Endodermal cell (in vitro differentiated cells): ENCODE measurements at places on chromosomes 7 and 10. TPM values are rescaled to one million over a fixed set of nuclear protein-coding genes. Genes with fewer than 3 reads are reported as not detected.

Gene PDZD8
- 53.3 and 58.9 TPM in 2 replicates for total RNA-seq

Gene VENTX
- total RNA-seq: 11.5 and 14.2 TPM in 2 replicates

DNA sequence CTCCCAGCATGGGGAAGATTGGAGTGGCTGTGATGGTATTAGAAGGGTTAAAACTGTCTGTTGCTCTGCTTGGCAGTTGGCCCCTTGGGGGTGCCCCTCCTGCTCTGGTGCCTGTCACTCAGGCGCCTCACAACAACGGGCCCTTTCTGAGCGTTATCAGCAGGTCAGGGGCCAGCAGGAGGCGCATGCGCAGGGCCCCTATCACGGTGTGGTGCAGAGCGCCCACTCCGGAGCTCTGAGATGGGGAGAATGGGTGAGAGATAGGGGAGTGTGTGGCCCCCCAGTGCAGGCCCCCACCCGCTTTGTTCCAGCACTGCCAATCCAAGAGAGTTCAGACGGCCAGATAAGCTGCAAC, 24.8 kb downstream of the GBX1 start:
- no peak for DNase-seq
- no peaks in the 10 kb centered on the region for H3K4me1 ChIP-seq
- H3K4me3 ChIP-seq: no peak overlapping the region
- peaks cover 28% of the 10 kb centered on the region for H3K36me3 ChIP-seq
- no peak overlapping the region for H3K27ac ChIP-seq
- H3K27me3 ChIP-seq: no peaks in the 10 kb centered on the region

DNA sequence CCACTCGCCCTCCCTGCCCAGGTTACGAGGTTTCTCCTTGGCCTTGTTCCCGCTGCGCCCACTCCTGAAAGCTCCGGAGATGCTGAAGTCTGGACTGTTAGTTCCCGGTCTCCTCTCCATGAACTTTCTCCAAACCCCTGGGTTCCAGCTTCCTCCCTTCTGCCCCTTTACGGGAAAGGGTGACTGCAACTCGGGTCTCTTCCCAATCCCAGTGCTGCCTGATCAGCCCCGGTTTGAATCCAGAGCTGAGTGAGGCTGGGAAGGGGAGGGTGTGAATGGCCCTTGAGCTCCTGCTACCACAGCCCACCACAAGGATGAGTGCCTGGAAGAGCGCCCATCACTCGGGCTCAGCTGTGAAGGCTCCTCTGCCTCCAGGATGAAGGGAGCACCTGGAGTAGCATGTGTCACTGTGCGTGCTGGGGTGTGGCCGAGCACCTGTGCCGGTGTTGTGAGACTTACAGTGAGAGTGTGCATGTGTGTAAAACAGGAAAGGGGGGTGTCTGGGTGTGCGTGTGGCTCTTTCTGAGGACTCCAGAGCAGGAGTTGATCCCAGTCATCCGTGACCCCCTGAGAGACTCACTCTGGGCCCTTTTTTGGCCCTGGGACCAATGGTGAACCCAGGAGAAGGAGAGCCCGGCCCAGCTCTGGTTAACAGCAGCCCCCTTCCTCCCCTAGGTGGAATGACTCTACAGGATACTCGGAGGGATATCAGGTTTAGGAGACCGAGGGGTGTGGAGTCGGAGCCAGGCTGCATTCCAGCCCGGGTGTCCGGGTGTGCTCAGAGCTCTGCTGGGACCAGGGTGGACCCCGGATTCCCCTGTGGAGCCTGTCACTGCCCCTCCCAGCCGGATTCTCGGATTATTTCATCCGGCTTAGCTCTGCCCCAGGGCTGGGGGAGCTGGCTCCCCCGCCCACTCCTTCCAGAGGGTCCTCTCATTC, 1.1 kb upstream of the ZNF467 start:
- no peaks in the 10 kb centered on the region for H3K4me1 ChIP-seq
- no peak overlapping the region for H3K27ac ChIP-seq
- no peak overlapping the region for H3K4me3 ChIP-seq

DNA sequence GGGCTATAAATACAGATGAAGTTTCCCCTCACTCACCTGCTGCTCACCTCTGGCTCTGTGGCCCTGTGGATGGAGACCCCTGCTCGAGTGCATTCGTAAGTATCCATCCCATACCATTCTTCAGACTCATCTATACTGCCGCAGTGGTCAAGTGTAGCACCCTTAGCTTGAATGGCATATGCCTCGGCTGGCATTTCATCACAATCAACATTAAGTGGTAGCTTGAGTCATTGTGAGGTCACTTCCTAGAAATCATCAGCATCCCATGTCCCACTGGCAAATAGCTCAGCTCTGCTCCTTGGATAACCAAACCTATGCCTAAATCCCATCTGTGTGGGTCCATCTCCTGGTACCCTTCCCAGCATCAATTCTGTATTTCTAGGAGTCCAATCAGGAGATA, 38.2 kb downstream of the MDH2 start:
- no peaks in the 10 kb centered on the region for H3K27me3 ChIP-seq
- no peaks in the 10 kb centered on the region for H3K36me3 ChIP-seq
- no peaks in the 10 kb centered on the region for H3K4me1 ChIP-seq
- no peak overlapping the region for H3K4me3 ChIP-seq
- H3K27ac ChIP-seq: no peak overlapping the region

DNA sequence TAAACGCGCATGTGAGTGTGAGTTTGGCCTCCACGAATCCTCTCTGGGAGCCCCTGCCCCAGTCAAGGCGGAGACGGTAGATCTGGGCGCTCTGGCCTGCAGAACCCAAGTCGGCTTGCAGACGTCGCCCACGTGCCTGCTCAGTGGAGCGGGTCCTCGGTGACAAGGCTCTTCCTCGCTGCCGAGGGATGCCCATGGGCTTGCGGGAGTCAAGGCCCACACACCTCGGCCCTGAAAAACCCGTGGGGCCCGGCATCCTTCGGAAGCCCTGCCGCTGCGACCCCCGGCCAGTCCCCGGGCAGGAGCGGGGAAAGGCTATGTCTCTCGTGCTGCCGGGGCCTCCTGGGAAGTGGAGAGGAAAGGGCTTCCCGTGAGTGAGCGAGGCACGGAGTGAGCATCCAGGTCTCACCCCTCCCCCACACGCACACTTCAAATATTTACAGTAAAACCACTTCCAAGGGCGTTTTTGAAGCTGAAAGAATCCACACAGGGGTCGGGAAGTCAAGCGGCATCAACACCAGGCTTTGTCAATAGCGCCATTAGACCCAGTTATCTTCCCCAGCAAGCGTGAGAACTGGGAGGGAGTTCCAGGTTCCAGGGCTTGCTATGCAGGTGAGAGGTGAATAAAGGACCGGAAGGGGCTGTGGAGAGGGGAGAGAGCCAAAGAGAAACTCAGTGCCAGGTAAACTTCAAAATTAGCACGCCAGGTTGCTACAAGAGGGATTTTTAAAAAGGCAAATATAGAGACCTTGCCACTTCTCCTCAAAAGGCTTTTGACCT, 1.1 kb upstream of the MNX1 start:
- no peaks in the 10 kb centered on the region for H3K36me3 ChIP-seq
- H3K27ac ChIP-seq: no peak overlapping the region
- H3K4me1 ChIP-seq: peaks cover 24% of the 10 kb centered on the region

GRCh38 chr10:102624751-102625645, 19.3 kb upstream of the TRIM8 start:
- DNase-seq: no peak
- no peaks in the 10 kb centered on the region for H3K27me3 ChIP-seq
- H3K4me3 ChIP-seq: no peak overlapping the region
- H3K4me1 ChIP-seq: peaks cover 24% of the 10 kb centered on the region

- no peaks in the 10 kb centered on the region for H3K36me3 ChIP-seq
- H3K27ac ChIP-seq: no peak overlapping the region
- no peak for DNase-seq
- no peak overlapping the region for H3K4me3 ChIP-seq
- H3K27me3 ChIP-seq: no peaks in the 10 kb centered on the region
Measured at GRCh38 chr7:148107443-148108127, 483.0 kb upstream of the C7orf33 start.
